ENCODE measurements at places on chromosomes 12 and 14.

GRCh38 chr12:63876980-63877379 lies 32.5 kb downstream of the SRGAP1 start:
- no peak for DNase-seq

DNA sequence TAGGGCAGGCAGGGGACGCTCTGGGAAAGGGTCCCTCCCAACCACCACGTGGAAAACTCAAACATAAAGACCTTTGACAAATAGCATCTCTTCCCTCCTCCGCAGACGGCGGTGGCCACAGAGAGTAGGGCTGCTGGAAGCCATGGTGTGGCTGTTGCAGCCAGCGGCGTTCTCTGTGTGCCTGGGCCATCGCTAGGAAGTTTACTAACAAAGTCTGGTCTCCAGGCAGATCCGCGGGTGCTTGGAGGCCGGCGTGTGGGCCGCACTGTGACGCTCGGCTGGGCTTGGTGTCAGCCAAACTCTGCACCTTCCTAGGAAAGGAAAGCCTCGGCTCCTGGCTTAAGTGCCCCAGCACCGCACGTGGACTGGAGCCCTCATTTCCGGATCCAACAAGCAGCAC lies 65.6 kb downstream of the CCDC88C start:
- DNase-seq = no peak

DNA sequence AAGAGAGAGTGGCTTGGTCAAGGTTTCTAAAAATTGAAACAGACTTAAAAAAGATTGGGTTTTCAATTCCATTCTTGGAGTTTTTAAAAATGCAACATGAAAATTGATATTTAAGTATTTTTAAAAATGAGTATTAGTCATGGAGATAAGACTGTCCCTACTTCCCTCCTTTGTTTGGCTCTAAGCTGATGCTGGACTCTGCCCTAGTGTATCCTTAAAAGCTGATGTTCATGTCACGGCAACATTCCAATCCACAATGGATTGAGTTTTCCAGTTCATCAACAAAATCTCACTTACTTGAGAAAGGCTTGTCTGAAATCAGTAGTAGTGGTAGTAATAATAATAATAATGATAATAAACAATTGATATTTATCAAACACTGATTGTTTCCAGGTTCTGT lies 119.0 kb upstream of the SLC38A2 start:
- no peak for DNase-seq

- no peak for DNase-seq
Measured at GRCh38 chr12:65938807-65939206, 114.5 kb downstream of the HMGA2 start.

GRCh38 chr14:75196468-75196867 lies 20.1 kb upstream of the TMED10 start:
- no peak for DNase-seq
